ENCODE measurements at places on chromosomes 1 and 21.
A peak's percentile ranks its signal among the peaks of the same experiment; 100 is the strongest.

- DNase-seq = no peak
- H3K4me1 ChIP-seq = peaks cover 64% of the 10 kb centered on the region
- peaks cover 8% of the 10 kb centered on the region for H3K27me3 ChIP-seq
- peak overlapping the region; percentile 81 for H3K27ac ChIP-seq
Measured at GRCh38 chr1:205444931-205445645, 10.8 kb downstream of the BLACAT1 start.

- H3K4me1 ChIP-seq = no peaks in the 10 kb centered on the region
- no peak overlapping the region for H3K27ac ChIP-seq
- no peaks in the 10 kb centered on the region for H3K36me3 ChIP-seq
- DNase-seq = no peak
Measured at GRCh38 chr1:232344791-232345399, 285.0 kb downstream of the SIPA1L2 start.

DNA sequence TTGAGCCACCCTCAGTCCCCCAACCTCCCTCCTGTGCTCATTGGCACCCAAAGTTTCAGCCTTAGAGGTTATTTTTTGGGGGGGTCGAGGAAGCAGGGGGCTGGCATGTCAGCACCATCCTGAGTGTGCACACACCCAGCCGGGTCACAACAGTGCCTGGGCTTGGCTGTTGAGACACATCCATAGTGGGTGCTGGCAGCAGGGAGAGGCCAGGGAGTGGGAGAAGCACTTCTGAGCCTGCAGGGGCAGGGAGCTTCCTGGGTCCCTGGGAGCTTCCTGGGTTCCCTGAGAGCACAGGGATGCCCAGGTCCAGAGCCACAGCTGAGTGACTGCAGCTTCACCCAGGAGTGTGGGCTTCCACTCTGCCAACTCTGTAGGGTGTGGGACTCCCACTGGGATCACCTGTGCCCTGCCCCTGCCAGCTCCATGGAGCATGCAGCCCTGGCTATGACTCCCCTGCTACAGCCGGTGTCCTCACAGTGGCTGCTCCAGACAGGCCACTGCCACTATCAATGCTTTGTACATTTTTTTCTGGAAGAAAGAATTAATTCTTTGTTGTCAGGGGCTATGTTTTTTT is 240.4 kb downstream of the PTGER3 start:
- H3K4me3 ChIP-seq = no peak overlapping the region
- H3K36me3 ChIP-seq = no peaks in the 10 kb centered on the region
- peaks cover 4% of the 10 kb centered on the region for H3K4me1 ChIP-seq
- no peaks in the 10 kb centered on the region for H3K27me3 ChIP-seq
- no peak overlapping the region for H3K27ac ChIP-seq

DNA sequence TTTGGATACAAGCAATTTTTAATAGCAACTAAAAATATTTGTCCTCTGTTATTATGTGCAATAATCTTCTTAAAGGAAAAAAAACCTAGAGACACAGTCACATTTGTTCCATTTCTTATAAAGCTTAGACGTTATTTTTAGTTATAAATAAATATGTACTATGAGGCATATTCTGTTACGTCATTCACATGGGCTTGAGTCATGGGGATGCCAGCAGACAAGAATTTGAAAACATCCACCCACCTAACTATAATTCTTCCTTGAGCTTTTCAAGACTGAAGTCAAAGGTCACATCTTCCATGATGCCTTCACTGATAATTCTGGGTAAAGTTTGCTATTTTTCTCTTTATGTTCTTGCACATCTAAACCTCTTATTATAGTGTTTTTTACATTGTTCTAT is 268.8 kb downstream of the KCTD3 start:
- H3K4me1 ChIP-seq = no peaks in the 10 kb centered on the region
- H3K27ac ChIP-seq = no peak overlapping the region
- no peak overlapping the region for H3K4me3 ChIP-seq
- no peak for DNase-seq
- H3K27me3 ChIP-seq = no peaks in the 10 kb centered on the region

DNA sequence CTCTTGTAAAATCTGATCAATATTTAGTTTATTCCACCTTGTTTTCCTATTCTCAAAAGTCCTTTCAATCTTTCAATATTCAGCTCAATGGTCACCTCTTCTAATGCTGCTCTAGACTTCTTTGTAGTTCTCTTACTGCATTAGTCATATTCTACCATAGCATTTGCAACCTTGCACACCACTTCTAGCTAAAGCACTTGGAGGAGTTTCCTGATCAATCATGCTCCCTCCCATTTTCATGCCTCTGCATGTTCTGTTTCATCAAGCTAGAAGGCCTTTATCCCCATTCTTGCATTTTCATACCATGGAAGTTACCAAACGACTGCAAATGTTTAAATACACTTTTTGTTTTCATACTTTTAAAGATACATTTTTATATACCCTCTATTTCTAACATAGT is 72.1 kb downstream of the SLC5A9 start:
- H3K27ac ChIP-seq = no peak overlapping the region
- H3K27me3 ChIP-seq = peaks cover 4% of the 10 kb centered on the region
- H3K4me3 ChIP-seq = no peak overlapping the region
- H3K36me3 ChIP-seq = peaks cover 11% of the 10 kb centered on the region
- H3K4me1 ChIP-seq = no peaks in the 10 kb centered on the region

All from endothelial cell (in vitro differentiated cells).